Smooth muscle cell of the brain vasculature (primary cell): ENCODE measurements at places on chromosomes 11 and 22.

DNA sequence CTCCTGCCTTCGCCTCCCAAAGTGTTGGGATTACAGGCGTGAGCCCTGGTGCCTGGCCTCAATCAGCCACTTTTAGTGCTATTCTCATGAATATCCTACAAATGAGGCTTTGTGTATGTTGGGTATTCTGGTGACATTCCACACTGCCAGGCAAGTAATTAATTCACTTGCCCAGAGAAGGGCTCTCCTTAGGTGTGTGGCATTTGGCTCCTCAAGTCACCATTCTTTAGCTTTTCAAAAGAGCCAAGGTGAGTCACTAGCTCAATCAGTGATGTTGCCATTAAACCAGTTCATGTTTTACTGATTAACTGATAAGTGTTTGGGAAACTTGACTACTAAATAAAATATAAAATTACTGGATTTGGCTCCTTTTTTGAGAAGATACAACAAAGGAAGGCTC lies 52.2 kb downstream of the SLC25A17 start:
- DNase-seq, result no peak

GRCh38 chr11:44180107-44180506 lies 84.6 kb downstream of the EXT2 start:
- no peak for DNase-seq

DNA sequence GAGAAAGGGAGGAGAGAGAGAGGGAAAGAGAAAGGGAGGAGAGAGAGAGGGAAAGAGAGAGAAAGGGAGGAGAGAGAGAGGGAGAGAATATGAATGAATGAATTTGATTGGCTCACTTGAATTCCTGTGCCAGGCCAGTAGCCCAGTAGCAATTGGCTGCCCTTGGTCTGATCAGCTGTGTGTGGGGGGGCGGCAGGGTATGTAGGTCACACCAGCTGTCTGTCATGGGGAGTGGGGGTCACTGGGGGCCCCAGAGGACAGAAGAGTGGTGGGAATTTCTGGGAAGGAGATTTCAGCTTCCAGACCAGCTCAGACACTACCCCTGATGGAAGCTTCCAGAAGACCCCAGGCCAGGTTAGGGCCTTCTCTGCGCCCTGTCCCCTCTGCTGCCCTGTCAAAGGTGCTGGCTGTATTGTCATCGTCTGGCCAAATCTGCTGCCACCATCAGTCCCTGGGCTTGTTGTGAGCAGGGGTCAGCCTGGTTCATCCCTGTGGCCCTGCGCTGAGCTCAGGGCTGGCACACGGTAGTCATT lies 21.1 kb downstream of the MPPED1 start:
- DNase-seq, result no peak

GRCh38 chr11:88352139-88352538 lies 14.6 kb upstream of the CTSC start:
- DNase-seq, result no peak

DNA sequence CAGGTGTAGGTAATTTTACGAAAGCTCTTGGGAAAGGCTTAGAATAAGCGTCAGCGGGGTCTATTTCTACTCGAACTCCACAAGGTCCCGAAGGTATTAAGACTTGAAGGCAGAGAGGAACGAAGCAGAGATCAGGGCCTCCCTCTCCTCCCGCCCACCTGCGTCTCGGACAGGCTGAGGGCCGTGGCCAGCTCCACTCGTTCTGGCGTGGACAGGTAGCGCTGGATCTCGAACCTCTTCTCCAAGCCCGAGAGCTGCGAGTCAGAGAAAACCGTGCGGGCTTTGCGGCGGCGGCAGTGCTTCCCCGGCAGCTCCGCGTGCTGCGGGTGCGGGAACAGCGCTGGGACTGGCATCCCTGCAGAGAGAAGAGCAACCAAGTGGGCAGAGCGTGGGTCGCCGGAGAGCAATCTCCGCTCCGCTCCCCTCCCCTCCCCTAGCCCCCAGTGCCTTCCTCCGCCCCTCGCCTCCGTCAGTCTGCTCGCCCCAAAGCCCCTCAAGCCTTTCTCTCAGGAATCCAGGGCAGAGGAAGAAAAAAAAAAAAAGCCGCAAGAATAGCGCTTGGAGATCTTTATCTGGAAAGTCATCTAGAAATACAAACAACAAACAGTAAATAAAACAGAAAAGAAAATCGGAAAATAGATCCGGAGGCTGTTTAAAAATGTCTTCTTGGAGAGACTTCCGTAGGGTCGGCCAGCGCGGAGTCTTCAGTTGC lies 2.4 kb downstream of the BSX start:
- no peak for DNase-seq

GRCh38 chr11:61012737-61013215 lies 41.3 kb downstream of the CD6 start:
- DNase-seq, result no peak
